Left cardiac atrium (tissue), 4 donors: ENCODE measurements at places on chromosomes 7 and 10.

- DNase-seq, result no peak
These were observed 5.1 kb downstream of the SHH start for GRCh38 chr7:155807065-155807671.

DNA sequence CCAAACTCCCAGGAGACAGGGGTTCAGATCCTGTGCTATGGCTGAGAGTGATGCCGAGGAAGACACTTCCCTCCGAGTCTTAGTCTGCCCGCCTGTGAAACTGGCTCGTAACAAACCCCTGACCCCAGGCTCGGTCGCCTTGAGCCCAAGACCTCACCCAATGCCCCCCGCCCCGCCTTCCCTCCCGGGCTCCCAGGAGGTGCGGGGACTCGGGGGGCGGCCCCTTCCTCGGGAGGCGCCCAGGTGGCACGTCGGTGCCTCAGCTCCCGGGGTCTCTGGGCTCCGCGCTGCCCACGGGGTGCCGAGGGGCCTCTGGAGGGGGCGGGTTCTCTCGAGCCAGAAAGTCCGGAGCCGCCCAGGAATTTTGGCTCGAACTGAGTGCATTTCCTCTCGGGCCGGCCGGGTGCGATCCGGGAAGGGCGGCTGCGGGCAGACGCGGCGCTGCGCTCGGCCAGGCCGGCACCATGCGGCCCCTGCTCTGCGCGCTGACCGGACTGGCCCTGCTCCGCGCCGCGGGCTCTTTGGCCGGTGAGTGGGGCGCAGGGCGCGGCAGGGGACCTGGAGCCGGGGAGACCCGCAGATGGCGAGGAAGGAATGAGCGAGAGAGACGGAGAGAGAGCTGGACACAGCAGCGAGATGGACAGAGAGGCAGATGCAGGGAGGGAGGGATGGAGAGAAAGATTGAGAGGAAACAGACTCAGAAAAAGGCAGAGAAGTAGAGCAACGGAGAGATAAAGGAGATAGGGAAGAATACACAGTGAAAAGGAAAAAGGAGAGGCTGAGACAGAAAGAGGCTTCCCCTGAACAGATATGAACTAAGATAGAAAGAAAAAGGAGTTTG is at the start of gene PLAC9:
PLAC9 (plus strand) TSS at position 432 of the 841 bp plus-strand sequence; CDS start at position 465, 33 bp downstream.
- DNase-seq, result peak; percentile 82

DNA sequence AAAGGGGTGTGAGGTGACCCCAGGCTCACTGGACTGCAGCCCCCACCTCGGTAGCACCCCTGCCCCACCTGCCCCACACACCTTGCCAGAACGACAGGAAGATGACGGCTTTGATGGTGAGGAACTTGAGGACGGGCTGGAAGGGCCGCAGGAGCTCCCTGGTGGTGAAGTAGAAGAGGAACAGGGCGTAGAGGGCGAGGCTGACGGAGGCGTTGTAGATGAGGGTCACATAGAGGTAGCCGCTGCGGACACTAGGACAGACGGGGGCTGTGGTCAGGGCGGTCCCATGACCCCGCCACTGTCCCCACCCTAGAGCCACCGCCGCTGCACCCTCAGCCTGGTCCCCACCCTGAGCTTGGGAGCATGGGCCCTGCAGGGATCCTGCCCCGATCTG is 7.6 kb downstream of the TMEM184A start:
- DNase-seq, result no peak

- DNase-seq, result no peak
These were observed 2.2 kb upstream of the CLEC5A start for GRCh38 chr7:141949021-141949420.

- no peak for DNase-seq
These were observed 156.0 kb downstream of the BAMBI start for GRCh38 chr10:28833313-28833712.

DNA sequence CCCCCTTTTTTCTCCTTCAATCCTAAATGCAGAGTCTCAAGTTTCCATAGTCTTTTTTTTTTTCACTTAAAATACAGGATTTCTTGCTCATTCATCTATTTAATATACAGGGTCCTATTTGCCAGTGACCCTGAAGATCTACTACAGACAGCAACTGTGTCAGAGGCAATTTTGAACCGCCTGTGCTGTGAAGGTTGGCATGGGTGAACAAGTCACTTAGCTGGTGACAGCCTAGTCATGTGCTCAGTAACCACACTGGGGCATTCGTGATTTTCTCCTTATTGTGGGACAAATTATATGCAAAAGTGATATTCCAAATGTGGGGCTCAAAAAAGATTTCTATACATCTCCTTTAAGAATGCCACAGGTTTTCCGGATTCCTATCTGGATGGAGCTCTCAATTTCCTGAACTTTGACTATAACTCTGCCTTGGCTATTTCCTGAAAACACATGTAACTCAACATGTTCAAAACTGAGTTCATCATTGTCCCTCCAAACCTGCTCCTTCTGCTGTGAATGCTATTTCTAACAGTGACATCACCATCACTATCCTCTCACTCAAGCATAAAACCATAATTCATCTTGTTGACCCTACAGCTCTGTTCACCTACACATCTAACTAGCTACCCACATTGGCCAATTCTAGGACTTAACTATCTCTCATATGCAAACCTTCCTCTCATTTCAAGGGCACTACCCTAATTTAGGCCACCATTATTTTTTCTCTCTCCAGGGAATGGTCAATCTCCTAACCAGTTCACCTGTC is 36.7 kb downstream of the CDK6 start:
- DNase-seq, result no peak

- DNase-seq, result no peak
These were observed 145.9 kb upstream of the FAM13C start for GRCh38 chr10:59508296-59508695.

DNA sequence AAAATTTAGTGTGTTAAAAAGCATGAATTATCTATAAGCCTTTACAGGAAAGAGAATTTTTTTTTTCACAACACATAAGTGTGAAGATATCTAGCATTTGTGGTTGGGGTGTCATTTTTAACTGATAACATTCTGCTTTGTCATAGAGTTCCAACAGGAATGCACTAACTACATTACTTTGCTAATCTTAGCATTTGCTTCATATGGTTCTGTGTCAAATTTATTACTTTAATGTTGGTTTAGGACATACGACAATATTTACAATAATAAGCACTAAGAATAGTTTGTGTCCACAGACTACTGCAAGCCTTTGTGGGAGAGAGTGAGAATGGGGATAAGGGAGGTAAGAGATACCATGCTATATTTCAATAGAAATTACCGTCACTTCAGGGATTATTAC is 40.6 kb upstream of the MAGI2 start:
- DNase-seq, result no peak

- no peak for DNase-seq
These were observed 66.9 kb downstream of the BAMBI start for GRCh38 chr10:28744069-28744768.

DNA sequence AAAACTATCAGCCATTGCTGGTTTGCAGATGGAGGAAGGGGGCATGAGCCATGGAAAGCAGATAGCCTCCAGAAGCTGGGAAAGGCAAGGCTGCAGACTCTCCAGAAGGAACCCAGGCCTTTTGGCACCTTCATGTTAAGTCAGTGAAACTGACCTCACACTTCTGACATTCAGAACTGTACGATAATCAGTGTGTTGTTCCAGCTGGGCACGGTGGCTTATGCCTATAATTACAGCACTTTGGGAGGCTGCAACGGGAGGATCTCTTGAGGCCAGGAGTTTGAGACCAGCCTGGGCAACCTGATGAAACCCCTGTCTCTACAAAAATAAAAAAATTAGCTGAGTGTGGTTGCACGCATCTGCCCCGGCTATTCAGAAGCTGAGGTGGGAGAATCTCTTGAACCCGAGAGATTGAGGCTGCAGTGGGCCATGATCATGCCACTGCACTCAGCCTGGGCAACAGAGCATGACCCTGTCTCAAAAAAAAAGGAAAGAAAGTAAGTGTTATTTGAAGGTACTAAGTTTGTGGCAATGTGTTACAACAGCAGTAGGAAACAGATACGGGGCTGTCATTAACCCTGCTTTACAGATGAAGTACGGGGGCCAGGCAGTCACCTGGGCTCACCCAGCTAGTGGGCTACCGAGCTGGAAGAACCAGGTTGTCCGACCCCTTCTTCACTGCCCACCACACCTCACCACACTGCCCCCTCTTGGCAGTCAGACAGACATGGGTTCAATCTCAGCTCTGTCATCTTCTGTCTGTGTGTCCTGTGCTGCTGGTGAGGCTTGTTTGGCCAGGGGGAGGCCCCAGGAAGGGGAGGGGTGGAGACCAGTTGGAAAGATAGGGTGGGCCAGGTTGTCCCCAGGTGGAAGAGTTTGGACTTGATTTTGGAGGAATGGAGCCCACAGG is 18.3 kb downstream of the CHST3 start:
- DNase-seq, result no peak

DNA sequence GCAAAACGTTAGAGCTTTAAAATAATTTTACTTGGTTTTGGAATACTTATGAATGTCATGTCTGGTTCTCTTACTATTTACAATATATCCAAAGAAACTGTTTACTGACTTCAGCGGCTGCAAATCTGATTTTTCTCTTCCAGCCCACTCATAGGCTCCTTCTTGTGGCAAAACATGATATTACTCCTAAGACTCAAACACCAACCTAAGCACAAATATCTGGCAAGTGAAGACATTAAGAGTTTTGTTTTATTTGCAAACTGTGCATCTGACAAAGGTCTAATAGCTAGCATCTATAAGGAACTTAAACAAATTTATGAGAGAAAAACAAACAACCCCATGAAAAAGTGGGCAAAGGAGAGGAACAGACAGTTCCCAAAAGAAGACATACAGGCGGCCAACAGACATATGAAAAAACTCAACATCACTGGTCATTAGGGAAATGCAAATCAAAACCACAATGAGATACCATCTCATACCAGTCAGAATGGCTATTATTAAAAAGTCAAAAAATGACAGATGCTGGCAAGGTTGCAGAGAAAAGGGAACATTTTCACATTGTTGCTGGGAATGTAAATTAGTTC is 20.3 kb upstream of the GJC3 start:
- no peak for DNase-seq

DNA sequence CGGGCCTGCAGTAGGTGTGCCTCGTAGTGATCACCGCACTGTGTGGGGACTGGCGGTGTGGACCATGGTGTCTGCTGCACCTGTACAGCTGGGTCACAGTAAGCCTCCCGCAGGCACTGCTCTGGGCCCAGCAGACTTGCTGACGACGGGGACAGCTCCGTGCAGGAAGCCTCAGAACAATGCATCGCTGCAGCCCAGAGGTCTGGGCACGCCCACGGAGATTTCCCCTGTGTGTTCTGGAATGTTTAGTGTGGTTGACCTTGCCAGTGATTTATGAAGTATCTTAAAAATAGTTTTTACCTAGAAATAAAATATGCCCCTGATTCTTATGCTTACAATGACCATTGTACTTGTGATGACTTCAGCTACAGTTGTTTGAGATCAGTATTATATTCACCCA is 59.1 kb upstream of the ZNF32 start:
- DNase-seq, result peak; percentile 48

- no peak for DNase-seq
These were observed 2.1 kb downstream of the SP8 start for GRCh38 chr7:20784388-20785156.

DNA sequence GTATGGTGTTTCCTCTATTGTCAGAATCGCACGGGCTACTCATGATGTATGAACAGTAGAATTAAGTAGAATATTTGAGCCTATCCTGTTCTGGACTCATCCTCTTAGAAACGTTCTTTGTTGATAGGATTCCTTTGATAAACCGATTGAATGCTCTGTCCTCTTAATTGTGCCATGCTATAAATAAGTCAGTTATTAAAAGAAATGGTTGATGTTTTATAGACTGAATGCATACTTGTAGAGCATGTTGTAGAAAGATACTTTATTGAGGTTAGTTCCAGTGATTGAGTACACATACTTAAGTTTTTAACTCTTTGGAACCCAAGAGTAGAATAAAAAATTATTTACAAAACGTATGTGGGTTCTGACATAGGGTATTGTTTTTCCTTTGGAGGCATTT is 54.9 kb upstream of the HBP1 start:
- DNase-seq, result no peak

- DNase-seq, result no peak
These were observed 177.1 kb downstream of the POU6F2 start for GRCh38 chr7:39154815-39155214.

GRCh38 chr10:125153703-125154490 is 6.5 kb downstream of the CTBP2 start:
- peak; percentile 42 for DNase-seq
